Stimulated activated CD4-positive, alpha-beta T cell treated with anti-CD3 and anti-CD28 coated beads, Interleukin-1b, Interleukin-23, amount 100 ng/mL, for 1 hour (primary cell): ENCODE measurements at places on chromosomes 6 and 20.

- no peak for DNase-seq
These were observed 44.8 kb upstream of the FABP7 start for GRCh38 chr6:122734529-122735395.

DNA sequence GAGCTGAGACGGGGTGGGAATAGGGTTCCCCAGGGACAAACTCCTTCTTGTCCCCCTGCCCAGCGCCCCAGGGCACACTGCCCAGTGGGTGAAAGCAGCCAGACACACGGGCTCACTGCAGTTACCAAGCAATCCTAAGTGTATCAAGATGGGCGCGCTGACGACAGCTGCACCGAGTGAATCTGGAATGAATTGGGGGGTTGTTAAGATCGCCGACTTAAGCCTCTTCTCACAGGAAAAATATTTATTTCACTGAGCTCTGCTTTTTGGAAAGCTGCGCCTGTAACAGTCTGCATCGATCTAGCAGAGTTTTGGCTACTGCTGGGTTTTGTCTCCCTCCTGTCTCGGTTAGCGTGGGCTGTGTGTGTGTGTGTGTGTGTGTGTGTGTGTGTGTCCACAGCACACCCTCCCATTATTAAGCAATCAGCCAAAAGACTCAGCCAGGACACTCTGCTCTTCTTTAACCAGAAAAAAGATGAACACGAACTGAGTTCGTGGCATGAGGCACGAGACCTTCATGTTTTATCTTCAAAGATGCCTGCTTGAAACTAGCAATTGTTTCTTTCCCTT lies 35.9 kb downstream of the RIPOR3 start:
- no peak for DNase-seq

DNA sequence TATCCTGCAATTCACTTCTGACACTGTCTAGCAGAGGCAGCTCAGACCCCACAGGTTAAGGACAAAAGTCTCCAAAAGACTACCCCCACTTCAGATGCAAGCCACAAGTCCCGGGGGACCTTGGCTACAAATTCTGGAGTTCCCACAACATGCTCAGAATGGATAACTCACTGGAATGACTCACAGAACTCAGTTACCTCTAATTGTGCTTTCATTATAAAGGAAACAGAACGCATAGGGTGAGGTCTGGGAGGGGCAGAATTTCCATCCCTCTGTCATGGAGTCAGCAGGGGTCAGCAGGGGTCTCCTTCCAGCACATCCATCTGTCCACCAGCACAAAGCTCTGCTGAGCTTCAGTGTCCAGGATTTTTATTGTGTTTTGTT lies 184.2 kb downstream of the CDH4 start:
- no peak for DNase-seq

DNA sequence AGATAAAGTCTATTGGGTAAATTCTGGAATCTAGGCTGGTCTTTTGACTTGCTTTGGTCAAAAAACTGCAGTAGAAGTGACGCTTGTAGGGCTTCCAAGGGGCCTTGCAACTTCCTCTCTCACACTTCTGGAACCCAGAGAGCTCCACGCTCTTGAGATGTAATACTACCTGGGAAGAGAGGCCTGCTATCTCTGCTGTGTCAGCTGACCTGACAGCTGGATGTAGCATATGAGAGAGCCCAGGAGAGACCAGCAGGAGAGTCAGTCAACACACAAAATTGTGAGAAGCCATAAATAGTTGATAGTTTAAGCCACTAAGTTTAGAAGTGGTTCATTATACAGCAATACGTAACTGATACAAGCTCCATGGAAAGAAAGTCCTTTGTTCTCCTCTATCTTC lies 7.8 kb upstream of the RSPO3 start:
- DNase-seq, result no peak

DNA sequence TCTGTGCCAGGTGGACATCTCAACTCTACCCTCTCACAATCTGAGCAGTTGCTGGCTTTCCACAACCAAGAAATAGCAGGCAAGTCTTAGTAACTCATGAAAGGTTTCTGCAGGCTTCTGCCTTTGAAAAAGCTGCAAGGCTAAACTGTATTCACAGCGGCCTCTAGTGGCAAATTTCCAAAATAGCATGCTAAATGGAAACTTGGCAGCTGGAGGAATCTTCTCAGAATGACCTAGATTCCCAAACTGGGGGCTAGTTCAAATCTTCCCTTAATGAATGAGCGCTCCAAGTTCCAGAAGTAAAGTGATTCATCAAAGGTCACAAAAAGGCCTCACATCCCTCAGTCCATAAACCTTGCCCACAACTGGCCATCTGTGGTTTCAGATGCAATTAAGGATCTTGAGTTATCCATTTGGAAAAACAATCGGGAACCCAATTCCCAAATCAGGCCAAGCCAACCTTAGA lies 11.9 kb upstream of the CPNE5 start:
- no peak for DNase-seq

- DNase-seq, result peak; percentile 6
These were observed 302.7 kb upstream of the ZFP64 start for GRCh38 chr20:52494244-52494643.

- DNase-seq, result no peak
These were observed at the start of gene BEND6 for GRCh38 chr6:56954403-56955170. TSS of gene BEND6 (plus strand) at chr6:56955107. CDS start at chr6:56981811, 26,704 bp downstream.

GRCh38 chr6:149904661-149905370 lies 6.9 kb upstream of the RAET1E start:
- no peak for DNase-seq

DNA sequence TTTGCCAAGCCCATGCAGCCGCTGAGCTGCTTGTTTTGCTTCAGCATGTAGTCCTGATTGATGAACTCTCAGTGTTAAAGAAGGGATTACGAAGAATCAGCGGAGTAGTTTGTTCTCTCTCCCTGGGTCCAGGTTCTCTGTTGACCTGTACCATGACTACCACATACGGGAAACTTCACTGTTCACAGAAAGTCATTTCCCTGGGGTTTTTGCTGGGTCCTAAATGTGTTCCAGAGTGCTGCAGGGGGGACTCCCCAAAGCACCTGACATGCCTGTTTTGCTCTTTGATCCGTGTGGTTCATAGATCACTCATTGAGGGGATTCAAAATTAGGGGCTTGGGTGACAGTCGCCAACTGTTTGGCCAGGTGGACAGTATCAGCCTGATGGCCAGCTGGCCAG lies 5.5 kb downstream of the LSM14B start:
- no peak for DNase-seq

GRCh38 chr6:30769853-30770524 lies 25.6 kb upstream of the IER3 start:
- DNase-seq, result no peak

DNA sequence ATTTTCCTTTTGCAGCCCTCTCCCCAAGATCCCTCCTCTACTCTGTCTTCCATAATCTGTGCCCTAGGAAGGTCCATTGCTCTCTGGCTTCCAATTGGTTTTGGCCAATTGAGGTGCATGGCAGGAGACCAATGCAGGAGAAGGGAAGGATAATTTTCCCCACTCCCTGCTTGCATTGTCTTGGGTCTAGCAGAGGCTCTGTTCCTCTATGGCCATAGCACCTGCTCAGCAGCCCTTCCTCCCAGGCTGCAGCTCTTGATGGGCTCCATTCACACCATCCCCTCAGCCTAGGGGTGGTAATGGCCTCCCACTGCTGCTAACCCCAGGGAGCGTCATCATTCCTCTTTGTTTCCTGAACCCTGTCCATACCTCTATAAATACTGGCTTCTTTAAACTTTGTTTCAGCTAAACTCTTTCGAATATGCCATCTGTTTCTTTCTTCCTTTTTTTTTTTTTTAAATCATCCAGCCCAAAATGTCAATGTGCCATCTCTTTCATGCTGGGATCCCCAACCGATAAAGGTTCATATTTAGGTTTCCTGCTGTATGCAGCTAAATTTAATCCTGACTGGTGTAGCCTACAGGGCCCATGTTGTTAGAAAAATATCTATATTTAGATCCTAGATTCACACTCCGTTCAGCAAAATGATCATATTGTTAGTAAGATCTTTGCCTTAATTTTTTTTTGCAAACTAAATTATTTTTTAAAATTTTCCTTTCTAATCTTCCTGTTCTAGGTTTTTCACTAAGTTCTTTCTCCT lies 63.8 kb downstream of the HECA start:
- no peak for DNase-seq

DNA sequence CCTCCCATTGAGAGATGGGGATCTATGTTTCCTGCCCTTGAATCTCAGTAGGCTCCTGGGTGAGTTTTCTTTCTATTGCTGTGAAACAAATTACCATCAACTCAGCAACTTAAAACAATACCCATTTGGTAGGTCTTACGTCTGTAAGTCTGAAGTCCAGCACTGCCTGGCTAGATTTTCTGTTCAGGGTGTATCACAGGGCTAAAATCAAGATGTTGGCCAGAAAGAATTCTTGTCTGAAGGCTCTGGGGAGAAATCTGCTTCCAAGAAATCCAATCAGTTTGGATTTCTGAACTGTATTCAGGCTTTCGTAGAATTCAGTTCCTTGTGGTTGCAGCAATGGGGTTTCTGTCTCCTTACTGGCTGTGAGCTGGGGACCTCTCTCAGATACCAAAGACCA lies 99.6 kb upstream of the SLC24A3 start:
- no peak for DNase-seq

- DNase-seq, result no peak
These were observed 27.0 kb downstream of the IPCEF1 start for GRCh38 chr6:154329350-154330170.

DNA sequence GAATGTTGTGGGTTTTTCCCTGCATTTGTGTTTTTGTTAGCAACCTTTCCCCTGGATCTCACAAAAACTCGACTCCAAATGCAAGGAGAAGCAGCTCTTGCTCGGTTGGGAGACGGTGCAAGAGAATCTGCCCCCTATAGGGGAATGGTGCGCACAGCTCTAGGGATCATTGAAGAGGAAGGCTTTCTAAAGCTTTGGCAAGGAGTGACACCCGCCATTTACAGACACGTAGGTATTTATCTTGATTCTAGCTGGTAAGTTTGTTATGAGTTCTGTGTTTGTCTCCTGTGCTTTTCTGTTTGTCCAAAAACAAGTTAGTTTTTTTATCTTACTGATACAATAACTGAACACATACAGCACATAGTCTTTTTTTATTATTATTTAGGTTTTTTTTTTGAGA lies 3.0 kb downstream of the SLC25A27 start:
- no peak for DNase-seq

- no peak for DNase-seq
These were observed 25.3 kb upstream of the RIPOR2 start for GRCh38 chr6:24960991-24961475.
